ENCODE measurements at places on chromosomes 1 and 21. TPM values are rescaled to one million over a fixed set of nuclear protein-coding genes. Genes with fewer than 3 reads are reported as not detected.

GIPC2 gene
- 6.8 TPM for total RNA-seq

GRCh38 chr1:3642919-3643675, 6.8 kb downstream of the WRAP73 start:
- no peak for DNase-seq

DNA sequence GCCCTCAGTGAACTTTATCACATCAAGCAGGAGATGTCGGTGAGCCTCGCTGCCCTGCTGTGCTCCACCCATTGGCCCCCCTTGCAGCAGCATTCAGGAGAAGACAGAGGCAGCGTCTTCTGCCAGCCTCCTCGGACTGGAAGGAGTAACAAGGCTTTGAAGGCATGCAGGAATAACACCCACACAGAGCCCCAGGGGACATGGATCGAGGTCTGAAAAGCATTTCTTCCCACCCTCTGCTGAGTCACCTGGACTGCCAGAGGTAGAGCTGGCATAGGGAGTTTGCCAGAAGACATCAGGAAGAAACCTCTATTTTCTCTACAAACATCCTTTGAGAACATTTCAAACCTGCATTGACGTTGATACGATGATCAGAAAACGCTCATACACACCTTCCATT, 42.9 kb downstream of the COL18A1 start:
- no peak for DNase-seq

TMEM200B gene
- 44.8 TPM for total RNA-seq

- DNase-seq = no peak
These were observed 39.5 kb downstream of the PTPRC start for GRCh38 chr1:198678301-198678836.

OR2T29 gene
- total RNA-seq = not detected

GRCh38 chr1:203143641-203144040, 16.1 kb downstream of the ADORA1 start:
- DNase-seq = no peak

OR2T11 gene
- total RNA-seq = not detected

GRCh38 chr1:30418061-30418938, 305.1 kb downstream of the MATN1 start:
- DNase-seq = peak; percentile 42

C1orf210 gene
- not detected for total RNA-seq

DNA sequence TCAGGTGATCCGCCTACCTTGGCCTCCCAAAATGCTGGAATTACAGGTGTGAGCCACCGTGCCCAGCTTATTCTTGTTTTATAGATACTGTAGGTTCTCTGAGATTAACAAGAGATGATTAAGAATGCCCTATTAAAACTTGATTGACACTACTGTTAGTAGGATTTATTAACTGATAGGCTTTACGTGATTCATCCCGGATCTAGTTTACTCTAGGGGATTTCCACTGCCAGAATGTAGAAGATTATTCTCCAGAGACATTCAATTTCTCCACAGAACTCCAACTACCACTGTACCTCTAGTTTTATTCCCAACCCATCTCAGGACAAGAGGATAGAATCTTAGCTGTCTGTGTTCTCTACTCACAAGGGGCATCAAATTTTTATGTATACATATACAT, 26.3 kb upstream of the RBM34 start:
- DNase-seq = no peak

DNA sequence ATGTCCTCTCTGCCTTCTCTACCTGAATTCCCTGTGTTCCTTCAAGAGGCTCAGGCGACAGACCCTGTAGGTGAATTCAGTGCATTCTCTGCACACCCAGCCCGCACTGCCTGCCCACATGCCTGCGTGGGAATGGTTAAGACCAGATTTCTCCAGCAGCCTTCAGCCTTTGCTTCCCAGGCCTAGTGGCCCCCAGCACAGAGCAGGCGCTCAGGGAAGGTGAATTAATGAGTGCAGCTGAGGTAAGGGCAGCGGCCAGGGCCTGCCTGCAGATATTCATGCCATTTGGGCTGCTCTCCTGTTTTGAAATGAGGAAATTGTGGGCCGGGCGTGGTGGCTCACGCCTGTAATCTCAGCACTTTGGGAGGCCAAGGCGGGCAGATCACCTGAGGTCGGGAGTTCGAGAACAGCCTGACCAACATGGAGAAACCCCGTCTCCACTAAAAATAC, 45.5 kb downstream of the IER5 start:
- DNase-seq = no peak

DNA sequence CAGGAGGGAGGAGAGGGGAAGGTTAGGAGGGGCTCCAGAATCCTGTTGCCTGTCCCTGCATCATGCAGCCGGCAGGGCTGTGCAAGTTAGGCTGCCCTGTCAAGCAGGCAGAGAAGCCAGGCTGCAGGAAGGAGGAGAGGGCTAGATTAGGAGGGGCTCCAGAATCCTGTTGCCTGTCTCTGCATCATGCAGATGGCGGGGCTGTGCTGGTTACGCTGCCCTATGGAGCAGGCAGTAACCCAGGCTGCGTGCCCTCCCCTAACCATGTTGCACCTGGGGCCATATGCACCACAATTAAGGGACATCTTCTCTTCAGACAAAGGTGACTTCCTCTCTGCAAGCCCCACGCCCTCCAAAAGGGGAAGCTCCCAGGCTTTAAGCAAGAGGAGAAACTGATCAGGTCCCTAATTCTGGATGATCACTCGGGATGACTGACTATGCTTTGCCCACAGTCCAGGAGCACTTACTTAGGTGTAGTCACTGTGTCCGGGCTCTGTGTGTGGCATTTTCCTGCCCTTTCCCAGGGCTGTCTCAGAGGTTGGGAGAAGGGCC, 457.4 kb downstream of the SETD4 start:
- DNase-seq = no peak

DNA sequence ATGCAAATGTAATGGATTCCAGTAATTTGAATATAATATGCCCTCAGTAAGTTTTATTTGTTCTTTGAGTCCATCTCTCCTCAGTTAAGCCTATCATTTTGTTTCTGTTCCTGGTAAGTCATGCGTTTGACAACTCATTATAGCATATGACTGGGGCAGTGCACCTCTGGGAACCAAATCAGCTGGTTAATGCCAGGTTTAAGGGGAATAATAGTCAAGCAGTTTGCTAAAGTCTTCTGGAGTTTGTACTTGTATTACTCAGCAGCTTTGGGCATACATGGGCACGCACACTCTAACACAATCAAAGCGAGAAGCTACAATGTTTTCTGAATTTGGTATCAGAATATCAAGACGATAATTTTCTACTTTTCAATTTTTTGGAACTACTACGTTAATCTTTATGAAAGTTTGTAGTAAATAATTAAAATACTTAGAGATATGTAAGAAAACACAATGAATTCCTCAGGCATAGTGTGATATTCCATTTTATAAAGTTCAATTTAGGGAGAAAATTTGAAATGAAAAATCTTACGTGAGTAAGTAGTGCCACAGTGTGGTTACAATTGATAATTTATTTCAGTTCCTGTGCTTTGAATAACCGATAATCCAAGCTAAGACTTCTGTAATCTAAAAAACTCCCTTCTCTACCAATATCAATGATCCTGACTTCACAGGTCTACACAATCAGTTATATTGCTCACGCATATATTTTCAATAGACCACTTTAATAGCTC, 43.8 kb upstream of the KCTD3 start:
- DNase-seq = no peak

GRCh38 chr1:1421907-1422464, 910 bp upstream of the ANKRD65 start:
- DNase-seq = no peak

DNA sequence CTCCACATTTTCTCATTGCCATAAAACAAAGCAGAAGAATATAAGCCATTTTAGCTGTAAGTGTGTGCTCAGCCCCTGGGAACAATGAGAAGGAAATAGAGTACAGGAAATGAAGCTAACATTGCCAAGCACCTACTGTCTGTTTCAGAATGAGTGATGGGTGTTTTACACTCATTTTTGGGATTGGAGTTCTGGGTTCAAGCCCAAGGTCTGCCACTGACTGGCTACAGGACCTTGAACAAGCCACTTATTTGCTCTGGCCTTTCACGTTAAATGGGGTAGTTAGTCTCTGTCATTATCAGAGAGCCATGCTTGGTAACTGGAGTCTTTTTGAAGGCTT, 80.7 kb upstream of the KAZN start:
- DNase-seq = no peak

DNA sequence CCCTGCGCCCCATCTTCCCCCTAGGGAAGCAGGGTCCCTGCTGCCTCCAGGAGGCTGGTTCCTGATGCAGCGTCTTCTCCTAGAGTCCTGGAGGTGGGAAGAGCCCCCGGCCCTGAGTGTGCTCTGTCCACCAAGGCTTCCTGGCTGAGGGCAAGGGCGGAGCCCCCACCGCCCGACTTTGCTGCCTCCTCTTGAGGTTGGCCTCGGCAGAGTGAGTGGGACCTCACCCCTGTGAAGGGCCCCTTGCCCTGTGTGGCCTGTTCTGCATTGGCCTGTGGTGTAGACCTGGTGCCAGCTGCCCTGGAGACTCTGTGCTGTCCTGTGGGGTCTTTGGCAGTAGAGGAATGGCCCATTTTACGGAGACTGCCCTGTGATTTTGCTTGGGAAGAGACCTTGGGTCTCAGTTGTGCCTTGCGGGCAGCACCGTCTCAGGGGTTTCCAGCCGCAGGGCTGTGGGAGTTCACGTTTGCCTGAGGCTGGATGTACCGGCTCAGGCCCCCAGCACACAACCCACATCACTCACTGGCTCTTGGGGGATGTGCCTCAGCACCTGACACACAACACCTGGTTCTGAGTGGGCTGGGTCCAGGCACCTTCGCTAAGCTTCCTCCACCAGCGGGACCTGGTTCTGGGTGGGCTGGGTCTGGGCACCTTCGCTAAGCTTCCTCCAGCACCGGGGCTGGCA, 73.6 kb downstream of the SKI start:
- DNase-seq = no peak

DNA sequence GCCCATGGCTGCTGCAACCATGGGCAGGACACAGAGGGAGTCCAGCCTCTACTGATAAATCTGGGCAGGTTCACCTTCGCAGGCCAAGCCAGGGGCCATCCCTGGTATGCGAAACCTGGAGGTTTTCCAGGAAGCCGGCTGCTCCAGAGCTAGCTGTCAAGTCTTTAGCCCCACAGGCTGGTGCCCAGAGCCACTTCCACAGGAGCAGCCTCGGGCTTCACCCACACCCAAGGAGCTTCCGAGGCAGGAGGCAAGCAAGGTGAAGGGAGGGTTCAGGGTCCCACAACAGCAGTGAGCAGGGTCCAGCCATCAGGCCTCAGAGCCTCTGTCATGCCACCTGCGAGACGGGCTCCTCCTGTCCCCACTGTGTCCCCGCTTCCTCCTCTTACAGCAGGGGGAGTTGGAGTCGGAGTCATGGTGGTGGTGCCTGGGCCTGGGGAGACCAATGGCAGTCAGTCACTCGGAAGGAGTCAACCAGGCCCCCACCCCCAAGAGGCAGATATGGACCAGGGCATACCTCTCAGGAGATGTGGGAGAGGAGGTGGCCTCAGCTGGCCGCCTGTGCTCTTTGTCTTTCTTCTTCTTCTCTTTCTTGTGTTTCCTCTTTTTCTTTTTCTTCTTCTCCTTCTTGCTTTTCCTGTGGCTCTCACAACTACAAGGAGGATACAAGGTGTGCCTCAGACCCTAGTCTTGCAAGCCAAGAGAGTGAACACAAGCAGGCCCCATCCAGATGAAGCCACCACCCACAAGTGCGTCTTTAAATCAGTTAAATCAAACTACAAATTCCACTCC, 2.1 kb downstream of the C1orf35 start:
- DNase-seq = no peak

GRIK1 gene
- not detected for total RNA-seq

GRCh38 chr1:185045814-185046492, 595 bp downstream of the RNF2 start:
- no peak for DNase-seq
